ENCODE measurements at places on chromosomes 7 and 10. TPM values are rescaled to one million over a fixed set of nuclear protein-coding genes. Genes with fewer than 3 reads are reported as not detected.

DNA sequence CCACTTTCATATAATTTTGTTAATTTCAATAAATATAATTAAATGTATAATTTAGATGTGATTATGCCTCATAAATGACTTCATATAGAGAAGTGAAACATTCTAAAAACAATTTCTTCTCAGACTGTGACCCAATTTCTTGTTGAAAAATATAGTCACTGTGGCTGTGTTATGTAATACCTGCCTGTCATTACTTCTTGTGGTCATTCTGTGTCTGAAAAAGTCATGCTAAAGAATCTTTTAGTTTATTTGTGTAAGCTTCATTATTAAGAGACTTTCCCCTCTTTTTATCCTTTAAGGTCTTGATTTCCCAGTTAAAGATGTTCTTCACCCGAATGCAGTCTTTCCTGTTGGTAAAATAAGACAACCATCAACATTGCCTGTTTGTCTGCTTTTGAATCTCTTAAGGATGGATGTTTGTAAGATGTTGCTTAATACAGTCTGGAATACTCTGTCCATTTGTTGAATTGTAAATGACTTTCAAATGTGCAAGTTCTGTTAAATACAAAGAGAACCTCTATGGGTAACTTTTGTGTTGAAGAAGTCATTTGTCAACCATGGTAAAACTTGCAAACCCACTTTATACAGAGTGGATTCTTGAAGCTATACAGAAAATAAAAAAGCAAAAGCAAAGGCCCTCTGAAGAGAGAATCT lies 16.0 kb downstream of the KAT6B start:
- DNase-seq, result no peak

GRCh38 chr10:111081595-111081994 lies 4.8 kb downstream of the ADRA2A start:
- no peak for DNase-seq

GIGYF1 gene
- total RNA-seq, result 34.6 TPM

- no peak for DNase-seq
Observed at GRCh38 chr10:105971460-105971859, 1193.0 kb downstream of the SORCS1 start.

DNA sequence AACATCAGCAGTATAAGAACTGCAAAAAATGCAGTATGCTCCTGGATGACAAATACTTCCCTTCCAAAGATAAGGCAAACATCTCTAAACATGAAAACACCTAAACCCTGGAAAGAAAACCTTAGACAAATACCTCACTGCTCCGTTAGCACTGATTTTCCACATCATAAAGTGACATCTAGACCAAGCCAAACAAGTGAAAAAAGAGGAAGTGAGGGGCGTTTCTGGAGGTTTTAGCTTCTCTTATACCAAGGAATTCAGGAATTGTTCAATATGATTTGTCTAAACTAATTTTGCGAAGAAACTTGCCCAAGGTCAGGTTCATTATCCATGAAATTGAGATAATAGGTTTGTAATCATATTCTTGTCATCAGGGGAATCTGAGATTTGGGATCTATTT lies 279.7 kb downstream of the ADRA2A start:
- no peak for DNase-seq

DNA sequence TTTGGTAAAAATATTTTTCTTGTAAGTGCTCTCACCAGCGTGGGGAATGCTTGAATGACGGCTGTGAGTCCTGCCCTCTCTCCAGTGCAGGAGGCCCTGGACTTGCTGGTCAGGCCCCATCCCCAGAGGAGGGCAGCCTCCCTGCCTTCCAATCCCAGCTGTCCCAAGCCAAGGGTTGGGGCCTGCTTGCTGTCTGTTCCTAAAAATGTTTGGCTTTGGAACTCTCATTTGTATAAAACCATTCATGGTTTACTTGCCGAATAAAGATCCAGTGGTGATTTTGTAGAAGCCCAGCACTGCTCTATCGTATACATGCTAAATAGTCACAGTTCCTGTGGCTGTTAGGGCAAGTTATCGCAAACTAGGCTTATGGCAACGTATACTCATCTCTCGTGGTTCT lies 121.7 kb downstream of the GLRX3 start:
- DNase-seq, result no peak

GPR26 gene
- total RNA-seq, result not detected

DNA sequence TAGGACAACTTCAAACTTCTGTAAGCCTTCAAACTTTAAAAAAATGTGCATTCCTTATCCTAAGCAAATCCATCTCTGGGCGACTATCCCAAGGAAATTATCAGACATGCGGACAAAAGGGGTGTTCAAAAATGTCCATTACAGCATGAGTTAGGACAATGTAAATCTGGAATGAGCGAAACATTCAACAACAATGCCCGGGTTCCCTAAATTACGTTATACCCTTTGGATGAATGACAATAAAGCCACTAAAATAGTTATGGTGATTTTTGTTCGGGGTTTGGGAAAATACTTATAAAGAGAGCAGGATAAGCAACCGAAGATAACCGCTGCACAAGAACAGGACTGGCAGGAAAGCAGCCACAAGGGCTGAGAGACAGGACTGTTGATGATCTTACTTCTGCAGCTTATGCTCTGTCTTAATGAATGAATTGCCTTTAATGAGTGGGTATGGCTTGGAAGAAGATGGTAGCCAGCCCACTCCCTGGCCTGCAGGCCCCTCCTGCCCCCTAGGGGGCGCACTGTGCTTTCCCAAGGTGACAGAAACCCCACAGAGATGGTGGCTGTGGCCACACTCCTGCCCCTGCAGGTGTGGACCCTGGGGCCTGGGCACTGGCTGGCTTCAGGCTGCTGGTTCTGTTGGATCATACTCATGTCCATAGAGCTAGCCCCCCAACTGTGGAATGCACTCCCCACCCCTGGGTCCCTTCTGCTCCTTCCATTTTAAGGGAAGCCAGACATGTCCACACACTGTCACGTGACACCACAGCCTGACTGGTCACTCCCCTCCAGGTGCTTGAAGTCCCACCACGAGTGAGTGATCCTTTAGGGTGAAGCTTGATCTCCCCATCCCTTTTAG lies 45.0 kb downstream of the ZCCHC24 start:
- DNase-seq, result peak; percentile 65

DNA sequence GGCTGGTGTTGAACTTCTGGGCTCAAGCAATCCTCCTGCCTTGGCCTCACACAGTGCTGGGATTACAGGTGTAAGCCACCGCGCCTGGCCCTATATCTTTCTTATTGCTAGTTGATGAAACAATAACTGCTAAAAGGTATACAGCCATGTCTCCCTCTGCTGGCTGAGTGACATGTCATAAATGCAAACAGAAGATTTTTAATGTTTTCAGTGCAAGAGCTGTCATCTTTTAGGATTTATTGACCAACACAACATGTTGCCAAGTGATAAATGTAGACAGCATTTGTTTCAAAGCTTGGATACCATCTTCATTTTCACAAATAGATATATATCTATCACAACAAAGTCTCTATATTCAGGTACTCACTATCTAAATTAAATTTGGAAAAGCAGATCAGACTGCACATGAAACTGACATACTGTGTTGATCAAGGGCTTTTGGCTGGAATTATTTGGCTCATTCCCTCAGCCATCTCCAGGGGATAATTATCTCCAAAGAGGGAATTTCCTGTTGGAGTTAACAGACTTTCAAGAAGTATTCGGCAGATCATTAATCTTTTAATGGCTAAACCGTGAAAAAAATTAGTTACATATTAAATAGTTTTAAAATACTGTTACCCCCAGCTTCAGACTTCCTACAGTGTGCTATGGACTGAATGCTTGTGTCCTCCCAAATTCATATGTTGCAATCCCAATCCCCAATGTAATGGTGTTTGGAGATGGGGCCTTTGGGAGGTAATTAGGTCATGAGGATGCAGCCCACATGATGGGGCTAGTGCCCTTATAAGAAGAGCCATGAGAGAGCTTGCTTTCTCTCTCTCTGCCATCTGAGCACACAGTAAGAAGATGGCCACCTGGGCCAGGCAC lies 41.3 kb upstream of the SRPK2 start:
- peak; percentile 84 for DNase-seq

EPHA1 gene
- 18.9 TPM for total RNA-seq

C10orf62 gene
- total RNA-seq, result not detected

ADRB1 gene
- total RNA-seq, result 2.8 TPM

TUBB8 gene
- total RNA-seq, result not detected

- peak; percentile 62 for DNase-seq
Observed at GRCh38 chr7:66145400-66146104, 30.9 kb downstream of the CRCP start.

Measured in mucosa of descending colon (tissue), 3 donors.